AG10803 (cell line): ENCODE measurements at places on chromosomes 5 and 9.

- no peak for DNase-seq
These were observed 3.3 kb downstream of the SLC46A2 start for GRCh38 chr9:112887381-112887780.

GRCh38 chr5:75405296-75405695, 68.3 kb downstream of the HMGCR start:
- no peak for DNase-seq

GRCh38 chr9:109319626-109320241, 1.1 kb downstream of the EPB41L4B start:
- no peak for DNase-seq

GRCh38 chr5:1917830-1918487, 35.2 kb upstream of the IRX4 start:
- DNase-seq: no peak

GRCh38 chr5:79284846-79285245, 48.9 kb downstream of the JMY start:
- DNase-seq: no peak

DNA sequence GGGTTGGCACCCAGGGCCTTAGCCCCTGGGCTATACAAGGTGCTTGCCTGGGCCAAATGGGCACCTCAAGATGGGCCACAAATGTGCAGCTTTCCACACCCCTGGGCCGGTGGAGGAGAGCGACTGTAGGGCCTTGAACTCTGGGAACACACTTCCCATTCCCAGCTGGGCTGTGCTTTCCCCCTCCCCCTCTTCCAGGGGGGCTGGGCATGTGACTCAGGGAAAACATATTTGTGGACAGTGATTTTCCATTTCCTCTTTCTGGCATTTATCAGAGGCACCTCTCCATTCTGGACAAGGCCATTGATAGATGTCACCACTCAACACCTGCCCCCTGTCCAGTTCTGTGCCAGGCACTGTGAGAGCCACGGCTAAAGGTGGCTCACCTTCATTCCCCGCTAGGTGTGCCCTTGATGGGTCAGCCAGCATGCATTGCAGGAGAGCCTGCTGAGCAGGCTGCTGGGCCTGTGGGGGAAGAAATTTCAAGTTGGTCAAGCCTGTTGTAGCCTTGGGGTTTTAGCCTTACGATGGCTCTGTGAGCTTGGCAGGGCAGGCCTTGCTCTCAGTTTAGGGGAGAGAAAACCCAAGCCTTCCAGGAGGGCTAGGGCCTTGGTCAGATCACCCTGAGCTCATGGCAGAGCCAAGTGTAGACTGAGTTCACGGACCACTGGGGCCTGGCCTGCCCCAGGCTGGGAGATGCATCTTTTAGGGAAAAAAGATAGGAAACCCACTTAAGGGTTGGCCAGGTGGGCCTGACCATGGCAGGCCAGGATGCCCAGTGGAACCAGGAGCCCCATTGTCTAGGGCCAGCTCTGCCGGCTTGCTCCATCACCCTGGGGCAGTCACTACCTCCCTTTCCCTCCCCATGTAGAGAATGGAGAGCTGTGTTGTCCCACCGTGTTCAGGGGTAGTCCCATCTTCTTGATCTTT, 113.9 kb downstream of the DAB2IP start:
- peak; percentile 64 for DNase-seq

- no peak for DNase-seq
These were observed 10.5 kb upstream of the TXN start for GRCh38 chr9:110266795-110267194.

DNA sequence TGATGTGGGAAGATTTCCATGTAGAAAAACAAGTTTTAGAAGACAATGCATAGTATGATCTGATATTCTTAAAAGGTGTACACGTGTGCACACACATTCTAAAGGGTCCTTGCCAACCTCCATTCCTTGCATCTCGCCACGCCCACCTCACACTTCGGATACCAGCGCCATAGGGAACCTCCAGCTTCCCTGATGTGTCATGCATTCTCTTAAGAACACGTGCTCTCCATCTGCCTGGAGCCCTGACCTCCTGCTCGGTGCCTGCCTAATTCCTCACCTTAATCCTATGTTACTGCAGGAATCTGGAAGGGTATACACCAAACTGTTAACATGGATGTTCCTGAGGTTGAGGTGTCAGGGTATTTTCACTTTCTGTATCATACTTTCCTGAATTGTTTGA, 63.1 kb downstream of the PTCD2 start:
- DNase-seq: peak; percentile 70

GRCh38 chr9:23769307-23769935, 56.6 kb downstream of the ELAVL2 start:
- DNase-seq: peak; percentile 78

DNA sequence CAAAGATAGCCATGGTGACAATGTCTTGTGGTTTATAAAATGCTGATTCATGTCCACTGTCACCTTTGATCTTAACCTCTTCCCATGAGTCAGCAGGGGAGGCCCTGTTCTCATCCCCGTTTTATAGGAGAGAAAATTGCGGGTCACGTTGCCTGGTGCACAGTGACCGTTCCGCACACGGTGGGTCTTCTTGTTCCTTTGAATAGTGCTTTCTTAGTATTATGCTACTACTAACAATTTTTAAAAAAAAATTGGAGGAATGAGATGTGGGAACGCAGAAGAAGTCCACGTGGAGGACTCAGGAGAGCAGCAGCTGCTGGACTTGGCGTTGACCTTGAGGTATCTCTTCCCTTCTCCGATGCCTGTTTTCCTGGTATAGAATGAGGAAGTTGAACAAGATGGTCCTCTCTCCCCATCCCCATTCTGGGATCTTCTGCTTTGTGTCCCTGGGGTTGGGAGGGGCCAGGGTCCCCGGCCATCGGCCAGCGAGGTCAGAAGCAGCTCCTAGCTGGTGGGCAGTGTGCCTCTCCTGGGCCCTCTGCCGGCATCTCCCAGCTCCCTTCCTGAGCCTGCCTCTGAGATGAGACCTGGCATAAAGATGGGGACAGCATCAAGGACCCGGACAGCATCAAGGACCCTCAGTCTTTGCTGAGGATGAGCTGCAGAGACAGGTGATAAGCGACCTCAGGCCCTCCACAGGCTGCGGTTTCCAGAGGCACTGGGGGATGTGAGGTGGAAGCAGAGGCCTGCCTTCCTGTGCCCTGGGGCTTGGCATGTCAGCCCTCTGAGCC, 143.9 kb downstream of the C9orf50 start:
- DNase-seq: no peak

DNA sequence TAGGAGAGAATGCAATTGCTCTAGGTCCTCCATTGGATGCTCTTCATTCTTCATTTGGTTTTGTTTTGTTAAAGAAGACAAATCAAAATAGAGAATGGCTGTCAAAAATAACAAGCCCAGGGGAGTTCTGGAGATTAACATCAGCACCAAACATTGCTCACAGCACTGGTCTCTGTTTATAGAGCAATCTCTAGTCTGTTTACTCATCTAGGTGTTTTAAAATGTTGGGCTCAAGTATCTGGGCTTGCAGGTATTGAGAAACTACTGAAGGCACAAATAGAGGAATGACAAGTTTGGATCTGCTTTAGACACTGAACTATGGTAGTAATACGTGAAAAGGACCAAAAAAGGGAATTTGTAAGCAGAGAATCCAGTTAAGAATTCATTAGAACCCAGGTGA, 77.0 kb upstream of the TMC1 start:
- no peak for DNase-seq

- no peak for DNase-seq
These were observed 13.6 kb downstream of the PDE6A start for GRCh38 chr5:149930749-149931574.

GRCh38 chr5:16461782-16462181, 3.8 kb downstream of the ZNF622 start:
- peak; percentile 95 for DNase-seq

- no peak for DNase-seq
These were observed 354 bp downstream of the NCBP1 start for GRCh38 chr9:97633859-97634490.

GRCh38 chr5:125032286-125032685, 285.8 kb upstream of the ZNF608 start:
- no peak for DNase-seq

- DNase-seq: no peak
These were observed 37.6 kb downstream of the ALG2 start for GRCh38 chr9:99184110-99184474.

DNA sequence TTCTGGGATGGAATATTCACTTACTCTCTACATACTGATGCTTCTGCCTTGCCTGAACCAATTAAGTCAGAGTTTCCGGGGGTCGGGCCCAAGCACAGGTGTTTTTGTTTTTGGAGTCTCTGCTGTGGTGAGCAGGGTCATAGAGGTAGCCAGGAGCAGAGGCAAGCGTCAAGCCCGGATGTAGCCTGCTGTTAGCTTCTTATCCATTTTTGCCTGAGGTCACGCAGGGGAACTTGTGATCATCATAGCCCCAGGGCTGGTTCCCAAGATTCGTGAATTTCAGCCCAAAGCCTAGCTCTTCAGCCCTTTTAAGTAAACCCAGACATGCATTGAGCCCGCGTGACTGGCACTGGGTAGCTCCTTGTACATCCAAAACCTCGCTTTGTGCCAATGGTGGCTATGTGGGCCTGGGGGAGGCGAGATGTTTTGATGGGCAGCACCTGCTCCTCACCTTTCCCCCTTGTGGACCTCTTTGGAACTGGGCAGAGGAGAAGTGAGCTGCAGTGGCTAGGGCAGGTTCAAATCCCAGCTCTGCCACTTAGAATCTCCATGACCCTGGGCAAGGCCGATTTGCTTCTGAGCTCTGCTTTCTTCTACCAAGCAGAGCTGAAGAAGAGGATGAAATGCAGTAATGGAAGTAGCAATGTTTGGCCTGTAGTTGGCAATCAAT, 33.7 kb downstream of the FGF18 start:
- DNase-seq: no peak

DNA sequence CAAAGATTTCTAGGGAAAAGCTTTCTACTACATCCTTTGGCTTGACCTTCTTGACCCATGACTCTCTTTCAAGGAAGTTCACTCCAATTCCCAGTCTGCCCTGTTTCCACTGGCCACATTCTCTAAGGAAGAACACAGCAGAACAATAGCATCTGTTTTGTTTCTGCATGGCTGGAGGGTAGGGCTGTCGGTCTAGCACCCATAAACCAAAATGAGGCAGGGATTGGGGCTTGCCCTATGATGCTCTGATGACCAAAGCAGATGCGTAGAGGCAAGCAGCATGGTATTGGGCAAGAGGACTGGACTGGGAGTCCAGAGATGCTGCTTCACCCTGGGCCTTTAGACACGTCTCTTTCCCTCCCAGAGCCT, 24.1 kb downstream of the GOLGA2 start:
- peak; percentile 16 for DNase-seq

- no peak for DNase-seq
These were observed 75.8 kb upstream of the PCAT7 start for GRCh38 chr9:94478755-94479730.

DNA sequence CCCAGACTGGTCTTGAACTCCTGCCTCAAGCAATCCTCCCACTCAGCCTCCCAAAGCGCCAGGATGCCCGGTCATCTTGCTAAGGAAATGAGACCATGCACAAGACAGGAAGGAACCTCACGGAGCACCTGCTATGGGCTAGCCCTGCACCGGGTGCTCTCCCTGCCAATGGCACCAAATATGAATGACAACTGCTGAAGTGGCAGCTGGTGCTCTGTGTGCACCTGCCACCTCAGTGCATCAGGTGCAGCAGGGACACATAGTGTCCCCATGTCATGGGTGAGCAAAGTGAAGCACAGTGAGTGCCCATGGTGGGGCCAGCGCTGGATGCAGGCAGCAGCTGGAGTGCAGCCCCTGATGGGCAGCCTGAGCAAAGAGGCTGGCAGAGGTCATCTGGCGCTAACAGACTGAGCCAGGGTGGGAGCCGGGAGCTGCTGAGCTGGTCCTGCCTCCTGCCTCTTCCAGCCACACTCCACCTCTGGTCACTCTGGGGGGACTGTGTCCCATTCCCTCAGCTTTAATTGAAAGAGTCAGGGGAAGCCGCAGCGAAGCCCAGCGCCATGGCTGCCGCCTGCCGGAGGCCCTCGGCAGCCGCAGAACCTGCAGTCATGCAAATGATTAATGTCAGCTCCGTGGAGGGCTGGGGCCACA, 46.4 kb downstream of the BARX1 start:
- DNase-seq: no peak

DNA sequence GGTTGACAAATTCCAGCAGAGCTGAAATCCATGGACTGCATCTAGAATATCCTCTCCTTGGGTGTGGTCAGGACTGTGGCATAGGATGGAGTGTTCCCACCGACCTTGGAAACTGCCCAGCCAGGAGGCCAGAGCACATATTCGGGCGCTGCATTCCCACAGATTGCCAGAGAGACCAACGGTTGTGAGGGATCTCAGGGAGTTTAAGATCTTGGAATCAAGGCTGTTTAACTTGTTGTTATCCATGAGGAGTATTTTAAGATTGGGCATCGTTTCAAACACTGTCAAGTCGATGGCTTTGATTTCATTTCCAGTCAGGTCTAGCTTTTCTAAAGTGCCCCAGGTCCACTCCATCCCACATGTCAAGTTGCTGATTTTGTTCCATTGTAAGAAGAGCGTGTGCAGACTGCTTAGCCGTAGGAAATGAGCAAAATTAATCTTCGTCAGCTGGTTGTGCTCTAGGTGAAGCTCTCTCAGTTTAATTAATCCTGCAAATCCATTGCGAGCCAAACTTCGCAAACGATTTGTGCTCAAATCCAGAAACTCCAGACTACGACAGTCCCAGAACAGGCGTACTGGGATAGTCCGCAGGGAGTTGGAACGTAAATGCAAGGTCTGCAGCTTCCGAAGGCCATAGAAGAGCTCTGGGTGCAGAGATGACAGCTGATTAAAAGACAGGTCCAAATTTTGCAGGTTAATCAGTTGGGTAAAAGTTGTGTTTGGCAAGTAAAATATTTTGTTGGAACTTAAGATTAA, 1.5 kb downstream of the LRRTM2 start:
- DNase-seq: no peak

DNA sequence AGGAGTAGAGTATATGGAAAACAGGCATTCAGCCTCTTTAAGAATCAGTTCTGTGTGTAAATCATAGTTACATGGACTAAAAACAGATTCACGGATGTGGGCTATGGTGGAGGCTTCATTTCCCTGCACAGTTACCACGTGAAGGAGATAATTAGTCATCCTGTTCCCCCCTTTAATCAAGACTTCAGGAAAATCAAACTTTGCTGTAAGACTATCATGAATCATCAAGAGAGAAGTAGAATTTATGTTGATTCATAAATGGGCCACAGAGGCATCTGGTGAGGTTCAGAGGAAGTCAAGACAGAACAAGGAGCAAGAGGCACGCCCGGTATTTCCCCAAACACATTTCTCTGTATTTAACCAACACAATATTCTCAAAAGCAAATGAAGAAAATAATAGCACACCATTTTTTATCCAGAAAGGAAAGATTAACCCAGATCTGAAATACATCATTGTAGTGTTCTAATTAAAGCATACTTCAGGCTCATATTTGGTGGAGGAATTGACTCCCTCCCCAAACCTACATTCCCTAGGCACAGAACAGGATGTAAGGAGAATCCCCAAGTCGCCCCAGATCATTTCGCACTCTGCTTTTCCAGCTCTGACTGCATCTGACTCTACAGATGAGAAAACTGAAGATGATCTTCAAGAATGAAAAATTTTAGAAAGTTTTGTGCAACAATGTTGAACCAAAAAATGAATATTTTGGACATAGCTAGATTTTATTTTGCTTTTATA, 175.8 kb upstream of the GAS1 start:
- DNase-seq: peak; percentile 92

GRCh38 chr5:1401536-1402138, 43.6 kb downstream of the SLC6A3 start:
- DNase-seq: no peak

GRCh38 chr5:158856291-158856690, 243.4 kb downstream of the EBF1 start:
- no peak for DNase-seq
